HAP-1 (cell line): ENCODE measurements at places on chromosomes 12 and 14.

DNA sequence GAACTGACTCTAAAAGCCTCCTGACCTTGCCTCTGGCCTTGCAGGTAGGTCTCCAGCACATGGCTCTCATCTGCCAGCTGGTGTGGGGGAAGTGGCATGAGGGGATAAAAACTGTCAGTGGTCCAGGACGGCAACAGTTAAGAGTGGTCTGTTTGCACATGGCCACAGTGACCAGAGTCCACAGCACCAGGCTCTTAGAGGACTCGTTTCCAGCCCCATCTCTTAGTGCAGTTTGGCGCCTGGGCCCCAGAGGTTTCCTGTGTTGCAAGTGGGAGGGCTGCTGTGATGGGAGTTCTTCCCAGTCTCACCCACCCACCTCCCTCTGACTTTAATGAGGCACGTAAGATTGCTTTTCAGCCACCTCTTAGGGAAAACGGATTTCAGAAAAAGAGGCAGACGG lies 37.0 kb downstream of the APPL2 start:
- no peak for DNase-seq

- no peak for DNase-seq
Observed at GRCh38 chr14:27725482-27725881, 1041.1 kb upstream of the FOXG1 start.

DNA sequence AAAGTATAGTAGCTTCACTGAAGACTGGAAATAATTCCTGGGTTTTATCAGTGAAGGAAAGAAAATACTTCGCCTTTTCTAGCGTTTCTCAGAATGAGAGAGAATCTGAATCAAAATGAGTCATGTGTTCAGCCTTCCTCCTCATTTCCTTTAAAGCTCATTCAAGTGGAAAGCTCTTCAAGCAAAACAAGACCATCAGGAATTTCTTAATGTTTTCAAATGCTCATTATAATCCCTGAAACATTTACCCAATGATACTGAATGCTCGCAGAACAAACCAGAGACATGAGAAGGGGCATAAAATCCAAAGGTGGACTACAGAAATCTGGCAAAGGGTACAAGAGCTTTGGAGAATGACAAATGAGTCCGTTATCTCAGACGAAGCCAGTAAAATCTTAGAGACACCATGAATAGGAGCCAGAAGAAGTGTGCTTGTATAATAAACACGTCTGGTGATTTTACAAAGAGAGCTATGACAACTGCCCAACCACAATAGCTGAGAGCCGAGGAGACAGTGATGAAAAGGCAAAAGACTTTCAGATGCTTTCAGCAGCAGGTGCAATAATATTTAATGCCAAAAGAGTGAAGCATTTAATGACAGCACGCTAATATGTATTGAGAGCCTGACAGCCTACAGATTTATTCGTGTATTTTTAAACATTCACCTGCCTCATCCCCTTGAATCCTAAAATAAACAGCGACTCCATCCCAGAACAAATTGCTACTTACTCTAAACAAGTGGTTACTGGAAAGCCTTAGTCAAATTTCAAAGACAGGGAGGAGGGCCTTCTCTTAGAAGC lies 19.0 kb downstream of the SPRING1 start:
- DNase-seq: peak; percentile 30

DNA sequence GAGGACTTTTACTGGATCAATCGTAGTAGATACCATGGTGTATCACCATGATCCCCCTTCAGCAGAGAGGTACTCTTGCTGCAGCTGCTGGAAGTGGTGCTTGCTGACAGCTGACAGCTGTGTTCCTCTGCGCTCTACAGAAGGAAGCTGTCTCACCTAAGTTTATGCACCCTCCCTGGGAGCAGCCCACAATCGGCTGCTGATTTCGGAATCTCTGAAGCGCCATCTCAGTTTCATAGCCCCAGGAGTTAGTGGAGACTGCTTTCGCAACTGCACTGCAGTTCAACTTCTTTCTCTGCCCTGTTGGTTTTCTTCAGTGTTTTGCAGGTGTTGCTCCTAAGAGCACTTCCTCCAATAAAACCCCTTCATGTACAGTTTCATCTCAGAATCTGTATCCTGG lies 237.9 kb downstream of the PAWR start:
- DNase-seq: no peak

DNA sequence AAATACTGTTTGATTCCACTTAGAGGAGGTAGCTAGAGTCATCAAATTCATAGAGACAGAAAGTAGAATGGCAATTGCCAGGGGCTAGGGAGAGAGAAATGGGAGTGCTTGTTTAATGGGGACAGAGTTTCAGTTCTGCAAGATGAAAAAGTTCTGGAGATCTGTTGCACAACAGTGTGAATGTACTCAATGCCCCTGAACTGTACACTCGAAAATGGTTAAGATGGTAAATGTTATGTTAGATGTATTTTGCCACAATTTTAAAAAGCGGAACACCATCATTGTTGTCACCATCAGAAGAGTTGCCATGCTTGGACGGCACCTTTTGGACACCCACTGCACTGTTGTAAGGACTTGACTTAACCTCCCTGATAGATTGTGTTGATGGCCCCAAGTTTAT lies 106.9 kb downstream of the SCARB1 start:
- no peak for DNase-seq

DNA sequence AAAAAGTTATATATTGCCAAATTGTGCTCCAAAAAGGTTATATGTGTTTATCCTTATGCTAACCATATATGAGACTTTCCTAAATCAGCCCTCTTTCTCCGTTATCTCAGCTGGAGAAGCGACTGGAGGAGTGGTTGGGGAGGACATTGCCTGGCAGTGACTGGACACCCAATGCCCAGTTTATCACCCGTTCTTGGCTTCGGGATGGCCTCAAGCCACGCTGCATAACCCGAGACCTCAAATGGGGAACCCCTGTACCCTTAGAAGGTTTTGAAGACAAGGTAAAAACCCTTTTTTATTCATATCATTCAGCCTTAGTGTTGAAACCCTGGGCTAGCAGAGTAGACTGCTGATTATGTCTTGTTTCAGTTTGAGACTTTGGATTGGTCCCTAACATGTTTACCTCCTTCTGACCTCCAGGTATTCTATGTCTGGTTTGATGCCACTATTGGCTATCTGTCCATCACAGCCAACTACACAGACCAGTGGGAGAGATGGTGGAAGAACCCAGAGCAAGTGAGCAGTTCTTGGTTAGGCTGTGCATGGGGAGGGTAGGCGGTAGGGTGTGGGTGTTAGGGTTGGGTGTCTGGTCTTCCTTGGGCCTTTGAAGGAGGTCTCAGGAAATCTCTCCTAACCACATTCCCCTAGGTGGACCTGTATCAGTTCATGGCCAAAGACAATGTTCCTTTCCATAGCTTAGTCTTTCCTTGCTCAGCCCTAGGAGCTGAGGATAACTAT lies 8.6 kb downstream of the DDIT3 start:
- DNase-seq: no peak

DNA sequence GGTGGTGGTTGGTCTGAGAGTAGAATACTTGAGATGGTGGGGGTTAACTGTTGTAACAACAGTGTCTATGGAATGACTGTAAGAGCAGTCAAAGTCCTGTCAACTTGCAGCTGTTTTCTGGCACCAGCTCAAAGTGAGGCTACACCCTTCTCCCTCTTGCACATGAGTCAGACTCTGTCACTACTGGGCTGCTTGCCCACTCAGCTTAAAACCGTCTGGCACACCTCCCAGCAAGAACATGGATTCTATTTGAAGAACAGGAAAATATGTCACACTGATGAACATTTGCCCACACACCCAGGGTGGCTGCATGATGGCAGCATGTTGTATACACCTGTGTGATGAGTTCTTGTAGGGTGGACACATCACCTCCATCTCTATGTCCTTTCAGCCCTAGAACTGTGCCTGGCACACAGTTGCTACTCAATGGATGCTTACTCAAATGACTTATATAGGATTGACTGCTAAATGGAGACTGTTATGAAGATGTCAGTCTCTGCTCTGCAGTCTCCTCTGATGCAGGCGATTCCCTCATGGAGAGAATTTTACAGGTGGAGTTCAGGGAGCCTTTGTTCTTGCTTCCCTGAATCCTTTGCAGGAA lies 19.3 kb upstream of the SERPINA6 start:
- no peak for DNase-seq

- DNase-seq: no peak
Observed at GRCh38 chr12:122125452-122126341, 47.1 kb downstream of the MLXIP start.

DNA sequence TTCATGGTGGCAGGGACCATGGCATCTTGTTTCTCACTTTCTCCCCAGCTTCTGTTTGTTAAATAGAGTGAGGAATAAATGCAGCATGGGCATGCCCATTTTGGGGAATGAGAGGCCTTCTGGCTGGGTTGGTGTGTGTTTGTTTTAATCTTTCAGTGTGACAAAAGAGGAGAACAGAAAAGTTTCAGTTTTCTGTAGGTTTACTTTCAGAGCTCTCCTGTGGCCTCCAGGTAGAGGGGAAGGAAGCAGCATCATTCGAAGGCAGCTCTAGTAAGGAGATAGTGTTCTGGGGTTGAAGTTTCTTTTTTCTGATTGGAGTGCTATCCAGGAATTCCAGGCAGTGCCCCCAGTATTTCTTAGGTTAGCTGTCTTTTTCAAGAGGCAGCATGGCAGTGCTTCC lies 15.3 kb downstream of the MSRB3 start:
- no peak for DNase-seq

DNA sequence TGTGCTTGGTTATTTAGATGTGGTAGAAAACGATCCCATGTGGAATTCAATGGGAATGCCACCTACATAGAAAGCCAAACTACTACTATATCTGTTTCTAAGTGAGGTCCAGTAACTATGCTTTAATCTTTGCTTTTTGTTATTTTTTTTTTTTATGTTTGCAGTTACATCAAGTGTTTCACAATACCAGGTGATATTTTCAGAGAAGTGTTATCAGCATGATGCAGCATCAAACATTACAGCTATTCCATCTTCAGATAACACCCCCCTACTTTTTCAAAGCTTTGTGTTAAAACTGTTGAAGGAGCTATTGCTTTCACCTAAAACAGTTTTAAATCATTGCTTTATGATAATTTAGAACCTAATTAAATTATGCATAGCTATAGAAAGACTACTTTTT lies 163.8 kb upstream of the SLC16A7 start:
- no peak for DNase-seq

DNA sequence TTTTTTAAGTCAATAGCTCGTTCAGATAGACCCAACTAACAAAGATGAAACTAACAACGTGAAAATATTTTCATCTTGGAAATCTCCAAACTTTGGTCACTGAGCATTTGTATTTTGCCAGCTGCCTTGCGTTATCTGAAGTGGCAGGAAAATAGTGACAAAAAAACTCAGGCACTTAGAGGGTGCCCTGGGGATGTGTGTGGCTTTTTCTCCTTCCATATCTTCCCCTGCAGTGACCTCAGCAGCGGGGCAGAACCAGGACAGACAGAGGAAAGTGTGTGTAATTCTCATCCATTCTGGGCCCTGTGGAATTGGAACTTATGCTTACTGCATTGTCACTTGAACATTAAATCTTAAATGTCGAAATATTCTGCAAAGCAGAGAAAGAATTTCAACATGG lies 152.0 kb downstream of the BCAT1 start:
- no peak for DNase-seq

DNA sequence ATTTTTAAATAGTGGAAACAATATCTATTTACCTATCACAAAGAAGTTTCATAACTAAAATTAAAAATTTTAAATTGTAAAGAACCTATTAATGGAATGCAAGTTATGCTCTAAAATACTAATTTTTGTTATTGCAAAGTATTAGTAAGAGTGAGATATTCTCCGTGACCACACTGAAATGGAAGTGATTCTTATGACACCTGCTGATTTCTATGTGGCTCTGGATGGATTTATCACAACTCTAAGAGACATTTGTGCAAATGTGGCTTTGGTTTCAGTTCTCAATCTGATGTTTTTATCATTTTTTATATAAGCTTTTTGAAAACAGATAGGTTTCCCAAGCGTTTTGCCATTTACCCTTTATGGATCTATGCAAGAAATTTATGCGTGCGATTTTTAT lies 497.8 kb downstream of the NAV3 start:
- DNase-seq: no peak

GRCh38 chr12:18414671-18415070 lies 153.4 kb downstream of the PIK3C2G start:
- DNase-seq: no peak

DNA sequence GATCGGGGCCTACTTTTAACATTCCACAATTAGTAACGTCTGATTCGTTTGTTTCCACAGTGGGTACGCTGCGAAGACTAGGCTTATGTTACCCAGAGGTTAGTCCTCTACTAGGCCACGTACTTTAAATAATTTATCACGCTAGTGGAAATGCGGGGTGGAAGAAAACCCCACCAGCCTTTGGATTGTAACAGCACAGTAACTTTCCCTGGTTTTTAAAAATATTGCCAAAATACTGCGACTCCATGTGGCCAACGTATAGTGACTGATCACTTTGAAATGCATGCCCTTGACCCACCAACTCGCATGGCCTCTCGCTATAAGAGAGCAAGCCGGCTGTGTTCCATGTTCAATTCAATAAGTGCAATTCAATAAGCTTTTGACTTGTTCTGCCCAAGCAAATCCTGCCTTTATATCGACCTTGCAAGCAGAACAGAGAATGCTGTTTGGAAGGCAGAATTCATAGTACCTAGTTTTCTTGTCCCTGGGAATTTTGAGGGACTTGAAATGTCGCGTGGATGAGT lies 882 bp upstream of the GTF2A1 start:
- no peak for DNase-seq

DNA sequence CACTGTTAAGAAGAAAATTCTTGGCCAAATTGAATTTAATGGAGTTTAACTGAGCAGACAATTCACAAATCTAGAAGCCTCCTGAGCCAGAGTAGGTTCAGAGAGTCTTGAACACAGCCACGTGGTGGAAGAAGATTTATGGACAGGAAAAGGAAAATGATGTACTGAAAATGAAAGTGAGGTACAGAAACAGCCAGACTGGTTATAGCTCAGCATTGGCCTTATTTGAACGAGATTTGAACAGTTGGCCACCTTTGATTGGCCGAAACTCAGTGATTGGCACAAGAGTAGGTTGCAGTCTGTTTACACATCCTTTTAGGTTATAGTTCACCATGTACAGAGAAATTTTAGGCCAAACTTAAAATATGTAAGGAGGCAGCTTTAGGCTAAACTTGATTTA lies 9.9 kb downstream of the OAS2 start:
- no peak for DNase-seq

DNA sequence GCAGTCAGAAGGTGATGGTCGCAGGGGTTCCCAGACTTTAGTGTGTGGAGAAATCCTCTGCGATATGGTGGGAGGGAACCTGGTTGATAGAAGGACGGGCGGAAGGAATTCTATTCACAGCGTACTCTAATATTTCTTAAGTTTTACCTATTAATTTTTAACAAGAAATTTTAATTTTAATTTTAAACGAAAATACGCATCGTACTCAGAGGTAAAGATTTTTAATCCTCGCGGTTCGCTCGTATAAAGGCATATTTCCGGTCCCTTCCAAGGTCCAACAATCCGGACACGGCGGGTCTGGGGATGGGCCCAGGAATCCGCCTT lies 338 bp upstream of the SLC48A1 start:
- DNase-seq: no peak

GRCh38 chr14:31059152-31059924 lies 33.2 kb upstream of the STRN3 start:
- DNase-seq: no peak

- DNase-seq: no peak
Observed at GRCh38 chr14:104510794-104511611, 68.6 kb upstream of the C14orf180 start.

GRCh38 chr12:94803939-94804338 lies 153.6 kb upstream of the TMCC3 start:
- no peak for DNase-seq

- DNase-seq: no peak
Observed at GRCh38 chr12:30145684-30146032, 361.9 kb upstream of the TMTC1 start.

GRCh38 chr14:38311655-38312054 lies 55.8 kb upstream of the CLEC14A start:
- DNase-seq: no peak
